ENCODE measurements at places on chromosomes 3 and 15. TPM values are rescaled to one million over a fixed set of nuclear protein-coding genes. Genes with fewer than 3 reads are reported as not detected.

DNA sequence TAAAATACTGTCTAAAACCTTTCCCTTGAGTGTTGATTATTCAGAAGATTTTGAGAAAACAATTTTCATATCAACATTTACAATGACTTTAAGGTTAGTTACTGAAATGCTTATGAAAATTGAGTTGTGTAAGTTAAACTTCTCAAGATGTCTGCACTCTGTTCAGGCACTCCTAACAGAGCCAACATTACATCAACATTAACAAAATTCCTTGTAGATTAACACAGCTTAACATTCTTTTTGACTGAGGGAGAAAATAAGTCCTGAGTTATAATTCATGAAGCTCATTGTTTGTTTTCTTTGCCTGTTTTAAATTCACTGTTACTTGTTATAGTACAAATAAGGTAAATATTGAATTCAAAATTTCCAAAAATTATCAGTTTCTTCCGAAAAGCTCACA lies 9.0 kb downstream of the ACKR4 start:
- no peak for DNase-seq

DNA sequence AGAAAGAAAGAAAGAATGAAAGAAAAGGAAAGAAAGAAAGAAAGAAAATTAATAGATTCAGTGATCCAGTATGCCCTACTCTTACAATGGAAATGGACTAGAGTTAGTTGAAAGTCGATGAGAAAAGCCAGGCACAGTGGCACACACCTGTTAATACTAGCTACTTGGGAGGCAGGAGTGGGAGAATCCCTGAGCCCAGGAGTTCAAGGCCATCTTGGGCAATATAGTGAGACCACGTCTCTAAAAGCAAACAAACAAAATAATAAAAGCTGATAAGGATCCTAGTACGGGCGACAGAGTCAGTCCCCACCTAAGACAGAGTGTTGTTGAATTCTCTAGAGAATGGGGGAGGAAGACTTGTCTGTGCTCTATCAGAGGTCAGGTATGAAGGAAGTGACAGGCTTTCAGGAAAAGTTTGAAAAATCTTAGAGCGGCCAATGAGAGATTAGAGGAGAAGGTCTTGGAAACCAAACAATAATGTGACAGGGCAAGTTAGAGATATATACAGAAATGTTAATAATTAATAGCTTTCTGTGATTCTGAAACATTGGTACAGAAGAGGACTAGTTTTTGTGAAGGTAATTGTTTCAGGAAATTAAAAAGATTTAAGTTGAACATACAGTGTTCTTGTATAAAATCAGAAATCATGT lies 117.9 kb upstream of the PTX3 start:
- no peak for DNase-seq

DNA sequence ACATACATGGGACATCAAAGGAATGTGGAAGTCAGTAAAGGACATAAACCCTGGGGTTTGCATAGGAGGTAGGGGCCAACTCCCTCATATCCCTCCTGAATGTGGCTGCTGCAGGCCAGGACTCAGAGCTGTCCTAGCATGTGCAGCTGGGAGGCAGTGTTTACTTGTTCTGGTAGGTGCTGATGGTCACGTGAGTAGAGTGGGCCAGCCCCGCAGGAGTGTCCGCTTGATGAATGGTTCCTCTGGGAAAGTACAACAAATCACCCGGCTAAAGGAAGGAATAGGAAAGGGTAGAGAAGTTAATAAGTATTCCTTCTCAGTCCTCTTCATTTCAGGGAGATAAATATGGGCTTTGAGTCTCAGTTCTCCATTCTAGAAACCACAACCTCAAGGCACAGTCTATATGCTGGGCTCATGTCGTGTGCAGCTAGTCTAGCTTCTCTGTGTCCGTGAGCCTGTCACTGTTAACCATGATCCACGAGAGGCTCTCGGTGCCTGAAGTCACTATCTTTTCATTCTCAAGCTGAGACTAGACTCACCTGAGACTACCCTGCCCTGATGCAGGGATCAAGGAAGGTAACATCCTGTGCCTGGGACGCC lies 17.9 kb downstream of the RIOX2 start:
- no peak for DNase-seq

DNA sequence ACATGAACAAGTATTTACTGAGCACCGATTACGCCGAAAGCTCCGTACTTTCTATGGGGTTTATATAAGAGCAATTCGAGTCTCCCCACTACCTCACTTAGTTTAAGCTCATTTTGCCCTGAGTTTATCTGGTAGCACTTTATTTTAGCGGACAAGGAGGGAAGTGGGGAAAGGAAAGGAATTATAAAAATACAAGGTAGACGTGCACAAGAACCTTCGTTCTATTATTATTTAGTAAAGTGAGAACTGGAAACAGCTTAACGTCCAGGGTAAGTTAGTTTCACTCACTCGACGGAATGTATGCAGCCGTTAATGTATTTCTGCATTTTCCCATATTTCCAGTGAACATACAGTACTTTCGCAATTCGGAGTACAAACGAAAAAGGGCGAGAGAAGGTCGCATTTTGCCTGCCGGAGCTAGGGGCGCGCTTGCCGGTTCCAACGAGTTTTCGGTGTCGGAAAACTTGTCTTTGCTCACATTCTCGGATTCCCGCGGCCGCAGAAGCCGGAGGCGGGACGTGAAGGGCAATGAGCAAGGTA lies 1.2 kb upstream of the STT3B start:
- peak; percentile 32 for DNase-seq

DNA sequence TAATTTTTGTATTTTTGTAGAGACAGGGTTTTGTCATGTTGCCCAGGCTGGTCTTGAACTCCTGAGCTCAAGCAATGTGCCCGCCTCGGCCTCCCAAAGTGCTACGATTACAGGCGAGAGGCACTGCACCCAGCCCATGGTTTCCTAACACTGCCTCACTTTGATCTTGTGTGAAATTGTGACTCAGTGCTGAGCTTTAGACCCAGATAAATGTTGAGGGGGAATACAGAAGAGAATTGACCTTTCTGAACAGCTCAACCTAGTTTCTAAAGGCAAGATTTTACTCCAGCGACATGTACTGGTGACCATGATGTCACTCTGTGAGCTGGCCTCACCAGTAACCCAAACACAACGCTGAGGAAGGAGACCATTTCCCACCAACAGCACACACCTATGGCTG lies 73.5 kb downstream of the ATP1B3 start:
- DNase-seq: no peak

The MEGF11 gene
- total RNA-seq: 0.28 TPM

The MYO5A gene
- 10.2 TPM for total RNA-seq

The ANKUB1 gene
- not detected for total RNA-seq

The EXOG gene
- 9.0 TPM for total RNA-seq

Data from thymus (tissue), 14 donors.